ENCODE measurements at places on chromosomes 6 and 20.

GRCh38 chr20:64067733-64068307 is 4.8 kb downstream of the TCEA2 start:
- DNase-seq: no peak

GRCh38 chr6:27865850-27866356 is 46.3 kb downstream of the OR2B2 start:
- DNase-seq: no peak

DNA sequence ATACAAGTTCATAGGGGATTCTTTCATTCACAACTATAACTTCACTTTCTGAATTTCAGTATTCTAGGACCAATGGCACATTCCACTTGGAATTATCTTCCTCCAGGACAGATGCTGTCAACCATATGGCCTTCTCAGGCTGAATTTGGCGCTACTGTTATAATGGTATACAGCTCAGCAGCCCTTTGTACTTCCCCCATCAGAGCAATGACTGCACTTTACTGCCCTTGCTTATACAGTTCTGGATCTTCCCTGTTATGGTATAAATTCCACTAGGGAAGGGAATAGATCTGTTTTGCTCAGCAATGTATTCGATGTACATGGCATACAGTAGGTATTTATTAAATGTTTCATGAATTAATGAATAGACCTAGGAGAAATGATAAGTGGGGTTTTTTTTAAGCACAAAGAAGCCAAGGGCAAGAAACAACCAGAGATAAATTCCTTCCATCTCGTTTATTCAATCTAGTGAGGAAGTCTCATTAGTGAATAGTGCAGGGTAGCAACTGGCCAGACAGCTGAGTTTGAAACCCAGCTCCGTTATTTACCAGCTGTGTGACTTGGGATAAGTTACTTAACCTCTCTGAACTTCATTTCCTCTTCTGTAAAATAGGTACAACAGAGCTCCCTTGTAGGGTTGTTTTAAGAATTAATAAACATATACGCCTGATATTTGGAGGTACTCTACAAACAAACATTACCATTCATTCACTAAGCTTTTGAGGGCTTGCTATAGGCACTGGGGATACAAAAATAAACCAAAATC is 97.1 kb upstream of the PRDM1 start:
- no peak for DNase-seq

DNA sequence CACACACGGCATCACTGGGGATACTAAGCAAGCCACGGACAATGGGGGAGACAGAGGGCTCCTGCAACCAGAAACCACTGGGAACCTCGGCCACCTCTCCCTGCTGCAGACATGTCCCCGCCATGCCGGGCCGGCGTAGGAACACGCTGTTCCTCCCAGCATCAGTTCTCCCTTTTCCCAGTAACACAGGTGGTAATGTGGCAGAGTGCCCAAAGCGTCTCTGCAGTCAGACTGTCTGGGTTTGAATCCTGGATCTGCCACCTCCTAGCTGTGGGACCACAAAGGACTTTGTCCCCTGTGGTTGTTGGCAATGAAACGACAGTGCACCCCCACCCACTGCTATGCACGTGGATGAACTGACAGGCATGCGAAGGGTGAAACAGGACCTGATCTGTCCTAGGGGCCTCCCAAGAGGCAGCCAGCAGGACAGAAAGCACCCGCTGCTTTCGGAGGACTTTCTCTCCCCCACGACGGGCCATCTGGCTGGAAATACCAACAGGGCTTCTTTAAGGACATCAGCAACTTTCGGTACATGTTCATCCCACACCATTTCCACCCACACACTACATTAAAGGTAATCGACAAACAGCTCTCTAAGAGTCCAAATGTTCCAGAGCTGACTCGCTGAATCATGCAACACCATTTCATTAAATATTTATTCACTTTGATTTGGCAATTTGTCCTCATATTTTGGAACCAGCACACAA is 74.1 kb downstream of the SULF2 start:
- DNase-seq: no peak

- no peak for DNase-seq
Observed at GRCh38 chr20:20022498-20022897, 5.3 kb downstream of the NAA20 start.

- no peak for DNase-seq
Observed at GRCh38 chr6:90934081-90934480, 347.2 kb upstream of the MAP3K7 start.

DNA sequence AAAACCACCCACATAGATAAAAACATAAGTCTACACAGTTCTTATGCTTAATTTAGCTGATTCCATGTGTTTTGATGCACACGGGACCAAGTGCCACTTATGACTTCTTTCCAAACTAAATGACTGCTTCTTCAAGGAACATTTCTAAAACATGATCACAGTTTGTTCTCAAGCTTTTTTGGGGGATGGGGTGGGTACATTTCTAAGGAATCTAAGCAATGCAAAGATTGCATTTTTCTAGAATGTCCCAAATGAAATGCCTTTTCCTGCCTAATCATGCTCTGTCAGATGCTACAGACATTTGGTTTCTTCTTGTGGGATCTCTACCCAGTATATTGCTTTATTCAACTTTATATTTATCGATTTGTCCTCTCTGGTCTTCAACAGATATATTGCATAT is 496.8 kb upstream of the JAG1 start:
- DNase-seq: peak; percentile 67

DNA sequence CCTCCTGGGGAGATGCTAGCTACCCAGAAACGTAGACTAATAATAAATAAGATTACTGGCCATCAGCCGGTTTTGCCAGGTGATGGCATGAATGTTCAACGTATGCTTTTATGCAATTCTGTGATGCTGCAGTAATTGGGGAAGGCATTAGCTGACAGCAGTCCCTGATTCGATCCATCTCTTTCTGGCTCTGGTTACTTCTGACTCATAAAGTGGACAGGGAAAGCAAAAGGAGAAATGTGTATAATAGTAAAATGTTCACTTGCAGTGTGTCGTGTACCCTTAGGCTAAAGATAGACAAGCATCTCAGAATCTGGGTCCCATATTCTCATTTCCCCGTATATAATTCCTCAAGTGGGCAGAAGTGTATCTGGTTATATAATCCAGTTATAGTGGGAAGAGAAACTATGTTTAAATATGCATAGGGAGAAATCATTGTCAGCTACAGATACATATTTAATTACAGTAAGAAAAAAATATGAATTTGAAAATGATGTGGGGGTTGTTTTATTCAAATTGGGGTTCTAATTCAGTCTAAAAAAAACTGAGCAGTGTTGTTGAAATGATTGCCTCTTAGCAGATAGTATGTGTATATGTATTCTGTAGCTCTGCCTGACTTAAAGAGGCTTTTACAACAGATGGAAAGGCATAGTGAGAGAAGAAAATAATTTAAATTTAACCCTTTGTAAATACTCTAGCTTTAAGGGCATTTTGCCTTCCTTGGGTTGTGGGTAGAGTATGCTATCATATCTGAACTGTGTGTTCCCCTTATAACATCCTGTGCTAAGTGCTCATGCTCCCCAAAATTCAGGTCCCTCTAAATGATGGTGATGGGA is 40.6 kb downstream of the DOK5 start:
- no peak for DNase-seq

- DNase-seq: peak; percentile 79
Observed at GRCh38 chr20:33561692-33562601, 72.1 kb downstream of the CBFA2T2 start.

DNA sequence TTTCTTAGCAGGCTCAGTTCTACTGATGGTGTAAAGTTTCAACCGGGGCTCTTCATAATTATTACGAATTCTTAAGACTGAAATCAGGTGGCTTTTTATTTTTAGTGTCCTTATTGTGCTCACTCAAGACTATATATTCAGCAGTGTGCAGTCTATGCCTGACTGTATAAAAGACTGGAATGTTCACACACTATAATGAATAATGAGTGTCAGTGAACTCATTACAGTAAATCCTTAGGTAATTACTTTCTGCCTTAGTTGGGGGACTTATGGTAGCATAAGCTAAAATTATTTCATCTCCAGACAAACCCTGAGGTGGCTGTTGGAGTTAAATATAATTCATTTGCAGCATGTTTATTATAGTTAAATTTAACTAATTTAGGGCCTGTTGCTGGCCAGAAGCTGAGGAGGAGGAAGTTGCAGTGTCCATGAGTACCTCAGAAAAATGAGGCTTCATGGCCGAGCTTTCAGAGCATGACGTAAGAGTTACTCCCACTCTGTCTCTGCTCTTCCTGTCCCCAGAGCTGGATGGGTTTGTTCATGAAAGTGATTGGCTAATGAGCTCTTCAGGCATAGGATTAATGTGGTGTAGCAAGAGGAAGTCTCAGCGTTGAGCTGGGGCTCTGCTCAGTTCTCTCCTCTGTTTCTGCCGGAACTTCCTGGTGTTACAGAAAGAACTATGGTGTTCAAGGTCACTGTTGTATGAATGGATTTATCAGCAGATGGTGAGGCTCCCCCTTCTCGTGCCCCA is 335.7 kb downstream of the NRN1 start:
- DNase-seq: peak; percentile 18

DNA sequence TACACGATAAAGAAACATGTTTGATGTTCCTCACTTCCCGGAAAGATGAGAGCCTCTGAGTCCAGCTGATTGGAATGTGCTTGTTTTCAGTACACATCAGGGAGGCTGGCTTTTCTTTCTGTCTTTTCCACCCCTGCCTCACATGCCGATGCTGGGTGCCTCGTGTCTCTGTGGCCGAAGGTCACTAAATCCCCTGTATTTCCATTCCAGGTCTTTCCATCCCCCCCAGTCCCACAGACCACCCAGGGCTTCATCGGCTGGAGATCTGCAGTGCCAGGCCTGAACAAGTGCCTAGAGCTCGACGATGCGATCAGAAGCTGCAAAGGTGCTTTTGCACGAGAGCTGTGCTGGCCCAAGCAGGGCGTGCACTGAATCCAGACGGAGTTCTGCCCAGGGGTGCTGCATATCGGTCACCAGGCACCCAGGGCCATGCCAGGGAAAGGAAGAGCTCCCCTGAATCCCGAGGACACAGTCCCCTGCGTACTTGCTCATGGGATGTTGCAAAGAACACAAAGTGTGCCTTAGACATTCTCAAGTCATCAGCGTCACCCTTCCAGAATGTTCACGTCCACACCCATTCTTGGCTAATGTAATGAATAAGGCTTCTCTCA is 67.9 kb downstream of the ANKRD60 start:
- no peak for DNase-seq

- no peak for DNase-seq
Observed at GRCh38 chr6:38909015-38909730, 139.4 kb upstream of the GLP1R start.

- DNase-seq: no peak
Observed at GRCh38 chr6:41624621-41625380, 13.5 kb upstream of the MDFI start.

GRCh38 chr6:166277018-166277417 is 31.2 kb downstream of the PRR18 start:
- no peak for DNase-seq

DNA sequence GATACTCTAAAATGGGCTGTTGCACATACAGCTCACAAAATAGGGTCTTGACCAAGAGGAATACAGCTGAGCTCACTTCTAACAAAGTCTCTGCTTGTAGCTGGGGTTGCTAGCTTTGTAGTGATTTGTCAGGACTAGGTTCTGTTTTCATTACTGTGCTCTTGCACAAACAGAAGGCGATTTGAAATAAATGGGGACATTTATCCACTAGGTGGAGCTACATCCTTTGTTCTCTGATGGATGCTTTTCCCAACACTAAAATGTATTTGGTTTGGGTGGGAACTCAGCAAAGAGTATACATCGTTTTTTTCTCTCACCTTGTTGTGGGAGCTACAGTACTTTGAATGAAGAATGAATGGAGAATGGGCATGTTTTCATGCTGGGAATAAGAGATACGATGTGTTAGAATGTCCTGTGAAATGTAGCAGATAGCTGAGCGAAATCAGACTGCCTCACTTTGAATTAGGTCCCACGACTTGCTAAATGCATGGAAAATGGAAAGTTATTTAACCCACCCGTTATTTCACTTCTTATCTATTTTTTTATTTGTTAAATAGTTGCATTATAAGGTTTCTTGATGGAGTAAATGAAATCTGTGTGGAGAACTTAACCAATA is 494.7 kb upstream of the MAP3K7 start:
- peak; percentile 66 for DNase-seq

DNA sequence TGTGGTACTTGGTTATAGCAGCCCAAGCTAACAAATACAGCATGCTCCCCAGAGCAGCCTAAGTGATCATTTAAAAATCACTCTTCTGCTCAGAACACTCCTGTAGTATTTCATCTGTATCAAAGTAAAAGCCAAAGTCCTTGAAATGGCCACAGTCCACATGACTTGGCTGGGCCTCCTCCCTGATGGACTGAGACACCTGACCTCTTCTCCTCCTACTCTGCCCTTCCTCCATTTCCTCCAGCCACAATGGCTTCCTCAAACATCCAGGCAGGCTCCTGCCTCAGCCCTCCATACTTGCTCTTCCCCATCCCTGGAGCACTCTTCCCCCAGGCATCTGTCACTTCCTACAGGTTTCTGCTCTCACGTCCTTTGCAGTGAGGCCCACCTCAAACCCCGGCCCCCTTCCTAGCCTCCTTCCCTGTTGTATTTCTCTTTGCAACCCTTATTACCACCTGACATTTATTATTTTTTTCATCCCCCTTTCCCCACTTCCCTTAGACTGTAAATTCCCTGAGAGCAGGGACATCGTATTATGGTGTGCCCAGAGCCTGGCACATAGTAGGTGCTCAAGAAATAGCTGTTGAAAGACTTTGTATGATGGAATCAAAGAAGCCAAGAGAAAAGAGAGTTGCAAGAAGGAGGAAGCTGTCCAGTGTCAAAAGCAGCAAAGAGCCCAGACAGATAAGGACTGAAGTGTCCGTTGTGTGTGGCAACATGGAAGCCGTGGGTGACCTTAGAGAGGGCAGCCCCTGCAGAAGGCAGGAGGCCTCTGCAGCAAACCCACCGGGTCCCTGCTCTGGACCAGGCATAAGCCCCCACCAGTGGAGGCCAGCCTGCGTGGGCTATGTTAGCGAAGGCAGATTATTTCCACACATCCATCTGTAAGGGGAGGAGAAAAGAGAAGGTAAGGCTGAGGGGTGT is 87.5 kb downstream of the TRERF1 start:
- no peak for DNase-seq

DNA sequence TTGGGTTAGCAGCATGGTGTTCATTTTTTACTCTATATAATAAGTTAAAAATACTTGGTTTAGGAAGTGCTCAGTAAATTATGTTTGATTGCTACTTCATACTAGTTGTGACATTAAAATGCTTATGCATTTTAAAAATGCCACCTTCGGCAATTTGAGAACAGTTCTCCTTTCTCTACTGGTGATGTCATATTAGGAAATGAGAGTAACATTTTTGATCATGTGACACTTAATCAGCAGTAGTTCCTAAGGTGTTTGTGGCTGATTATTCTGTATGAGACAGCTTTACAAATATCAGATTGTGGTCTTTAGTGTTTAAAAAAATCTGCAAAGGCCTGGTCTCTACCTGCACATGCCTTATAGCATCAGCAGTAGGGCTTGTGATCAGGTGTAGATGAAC is 4.4 kb downstream of the GZF1 start:
- peak; percentile 46 for DNase-seq

DNA sequence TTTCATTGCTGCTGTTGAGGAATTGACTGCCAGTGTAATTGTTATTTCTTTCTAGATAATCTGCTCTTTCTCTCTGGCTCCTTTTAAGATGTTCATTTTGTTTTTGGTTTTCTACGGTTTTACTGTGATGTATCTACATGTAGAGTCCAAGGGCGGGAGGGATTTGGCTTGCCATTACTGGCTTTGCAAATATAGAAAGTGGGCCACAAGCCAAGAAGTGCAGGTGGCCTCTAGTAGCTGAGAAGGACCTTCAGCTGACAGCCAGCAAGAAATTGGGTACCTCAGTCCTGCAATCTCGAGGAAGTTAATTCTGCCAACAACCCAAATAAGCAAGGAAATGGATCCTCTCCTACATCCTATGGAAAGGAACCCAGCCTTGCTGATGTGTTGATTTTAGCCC is 42.8 kb upstream of the GLP1R start:
- DNase-seq: no peak
